ENCODE measurements at places on chromosomes 11 and 22. TPM values are rescaled to one million over a fixed set of nuclear protein-coding genes. Genes with fewer than 3 reads are reported as not detected.

DNA sequence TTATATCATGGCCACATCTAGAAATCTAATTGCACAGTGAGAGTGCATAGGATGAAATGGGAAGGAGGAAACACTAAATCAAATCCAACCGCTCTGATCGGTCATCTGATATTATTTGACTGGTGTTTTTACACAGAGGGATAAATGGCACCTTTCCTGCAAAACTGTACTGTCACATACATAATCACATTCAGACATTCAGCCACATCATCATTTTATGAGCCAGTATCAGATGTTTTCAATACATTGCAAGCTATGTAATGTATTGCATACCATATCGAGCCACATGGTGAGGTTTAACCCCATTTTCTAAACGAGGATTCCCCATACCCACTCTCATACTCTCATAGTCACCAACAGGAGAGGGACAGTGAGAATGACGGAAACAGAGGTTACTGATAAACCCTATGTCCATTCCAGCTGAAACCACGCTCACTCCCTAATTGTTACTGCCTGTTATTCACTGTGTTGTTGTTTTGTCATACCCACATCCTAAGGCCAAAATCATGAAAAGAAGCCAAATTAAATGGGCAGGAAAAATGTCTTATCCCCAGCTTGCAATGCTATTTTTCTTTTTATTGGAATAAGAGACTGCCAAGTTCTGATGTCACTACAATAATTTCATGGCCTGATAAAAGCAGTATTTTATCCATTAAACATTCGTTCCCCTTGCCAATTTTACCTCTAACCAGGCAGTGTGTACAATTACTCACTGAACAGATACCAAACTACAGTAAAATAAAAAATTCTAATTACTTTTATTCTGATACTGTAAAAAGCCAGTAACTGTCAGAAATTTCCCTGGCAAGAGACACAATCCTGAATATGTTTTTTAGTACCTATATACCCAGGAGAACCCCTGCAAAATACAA, 9.0 kb downstream of the CDON start:
- no peak for DNase-seq
- H3K27ac ChIP-seq, result no peak overlapping the region
- H3K27me3 ChIP-seq, result no peaks in the 10 kb centered on the region
- H3K4me1 ChIP-seq, result peaks cover 17% of the 10 kb centered on the region
- no peak overlapping the region for H3K4me3 ChIP-seq

DNA sequence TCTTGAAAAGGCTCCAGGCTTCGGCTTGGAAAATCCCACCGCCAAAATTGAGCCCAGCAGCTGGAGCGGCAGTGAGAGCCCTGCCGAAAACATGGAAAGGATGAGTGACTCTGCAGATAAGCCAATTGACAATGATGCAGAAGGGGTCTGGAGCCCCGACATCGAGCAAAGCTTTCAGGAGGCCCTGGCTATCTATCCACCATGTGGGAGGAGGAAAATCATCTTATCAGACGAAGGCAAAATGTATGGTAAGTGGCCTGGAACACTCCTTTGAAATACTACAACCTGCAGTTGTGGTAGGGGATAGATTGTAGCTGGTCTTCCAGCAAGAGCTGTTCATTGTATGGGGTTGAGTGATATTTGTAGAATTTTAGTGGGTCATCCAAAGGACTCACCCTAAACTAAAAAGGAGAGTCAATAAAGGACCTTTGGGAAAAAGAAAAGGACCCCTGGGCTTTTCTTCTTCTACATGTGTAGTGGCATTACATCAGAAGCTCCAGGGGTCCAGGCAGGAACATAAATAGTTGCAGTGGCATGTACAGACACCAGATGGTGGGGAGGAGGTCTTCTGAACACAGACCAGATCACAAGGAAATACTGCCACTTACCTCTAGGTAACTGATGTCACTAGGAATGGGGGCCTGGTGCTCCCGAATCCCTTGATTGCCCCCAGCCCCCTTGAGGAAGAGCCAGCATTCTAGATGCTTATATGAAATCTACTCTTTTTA, 90.1 kb downstream of the TEAD1 start:
- no peak for DNase-seq
- no peak overlapping the region for H3K27ac ChIP-seq
- no peaks in the 10 kb centered on the region for H3K36me3 ChIP-seq
- no peaks in the 10 kb centered on the region for H3K27me3 ChIP-seq
- H3K4me1 ChIP-seq, result peaks cover 43% of the 10 kb centered on the region
- no peak overlapping the region for H3K4me3 ChIP-seq

- DNase-seq, result peak; percentile 88
- H3K4me1 ChIP-seq, result peaks cover 31% of the 10 kb centered on the region
- no peaks in the 10 kb centered on the region for H3K36me3 ChIP-seq
- H3K4me3 ChIP-seq, result peak overlapping the region; percentile 51
- peak overlapping the region; percentile 75 for H3K27ac ChIP-seq
Measured at GRCh38 chr11:33700063-33700501, 544 bp downstream of the C11orf91 start.

DNA sequence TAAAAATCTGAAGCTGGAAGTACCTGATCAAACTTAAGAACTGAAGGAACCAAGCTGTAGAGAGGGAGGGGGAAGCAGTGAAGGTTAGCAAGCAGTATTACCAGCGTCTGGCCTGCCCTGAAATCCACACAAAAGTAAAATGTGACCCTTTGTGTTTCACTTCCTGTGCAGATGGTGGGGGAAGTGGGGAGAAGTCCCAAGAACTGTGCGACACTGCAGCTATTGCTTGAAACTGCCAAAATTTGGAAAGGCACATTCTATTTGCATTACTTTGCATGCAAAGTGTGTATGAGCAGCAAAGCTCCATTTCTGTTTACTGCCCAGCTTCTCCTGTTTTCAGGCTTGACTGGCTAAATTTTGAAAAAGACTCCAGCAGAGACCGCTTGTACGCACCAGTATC, 72.1 kb upstream of the BMAL1 start:
- no peak overlapping the region for H3K27ac ChIP-seq
- H3K27me3 ChIP-seq, result no peaks in the 10 kb centered on the region
- no peaks in the 10 kb centered on the region for H3K36me3 ChIP-seq
- no peak for DNase-seq

OSBP2 gene
- 3.7 TPM for total RNA-seq

Data from vagina (tissue), 2 donors.